Hair follicle dermal papilla cell (primary cell): ENCODE measurements at places on chromosomes 1 and 21. TPM values are rescaled to one million over a fixed set of nuclear protein-coding genes. Genes with fewer than 3 reads are reported as not detected.

VCAM1 gene
- total RNA-seq, result 13.1 and 32.8 TPM in 2 replicates

GPATCH3 gene
- 9.4 and 9.5 TPM in 2 replicates for total RNA-seq

FAM72C gene
- 0.24 and 0.32 TPM in 2 replicates for total RNA-seq

PROK1 gene
- total RNA-seq, result 0.12 TPM in 1 of 2 replicates, not detected in the other

METTL13 gene
- 16.4 and 18.0 TPM in 2 replicates for total RNA-seq
